ENCODE measurements at places on chromosomes 2 and 18.

- no peak for DNase-seq
Observed at GRCh38 chr2:239283961-239284795, 116.6 kb downstream of the HDAC4 start.

- DNase-seq = no peak
Observed at GRCh38 chr2:157903151-157903550, 27.0 kb upstream of the ACVR1 start.

- no peak for DNase-seq
Observed at GRCh38 chr2:72794572-72794971, 31.3 kb downstream of the EXOC6B start.

- no peak for DNase-seq
Observed at GRCh38 chr2:46470114-46470628, 9.2 kb upstream of the TMEM247 start.

DNA sequence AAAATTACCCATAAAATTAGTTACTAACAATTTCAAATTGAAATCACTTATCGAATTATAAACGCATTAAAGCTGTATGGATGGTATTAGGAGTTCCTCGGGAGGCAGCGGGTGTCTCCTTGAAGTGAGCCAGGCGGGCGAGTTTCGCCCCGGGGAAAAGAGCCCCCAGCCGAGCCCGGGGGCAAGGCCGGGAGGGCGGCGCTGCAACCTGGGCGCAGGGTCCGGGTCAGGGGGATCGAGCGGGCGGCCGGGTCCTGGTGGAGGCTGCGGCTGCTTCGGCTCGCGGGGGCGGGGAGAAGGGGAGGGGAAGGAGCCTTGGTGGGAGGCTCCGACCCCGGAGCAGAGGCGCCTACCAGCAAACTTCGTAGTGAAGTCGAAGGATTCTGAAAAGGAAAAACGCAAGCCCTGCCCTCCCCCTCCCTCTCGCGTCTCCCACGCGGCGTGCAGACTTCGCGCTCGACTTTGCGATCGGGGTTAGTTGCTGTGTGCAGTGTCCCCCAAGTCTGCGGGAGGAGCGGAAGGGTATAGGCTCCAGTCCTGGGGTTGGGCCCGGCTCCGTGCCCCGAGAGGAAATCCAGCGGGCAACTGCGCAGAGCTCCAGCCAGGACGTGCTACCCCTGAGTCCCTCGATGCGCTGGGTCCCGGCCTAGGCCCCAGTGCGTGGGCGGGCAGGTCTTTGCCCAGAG lies 140.8 kb downstream of the MEIS1 start:
- no peak for DNase-seq

- DNase-seq = no peak
Observed at GRCh38 chr2:153770359-153770991, 101.2 kb upstream of the GALNT13 start.

- DNase-seq = no peak
Observed at GRCh38 chr2:138841459-138841858, 61.3 kb upstream of the NXPH2 start.

DNA sequence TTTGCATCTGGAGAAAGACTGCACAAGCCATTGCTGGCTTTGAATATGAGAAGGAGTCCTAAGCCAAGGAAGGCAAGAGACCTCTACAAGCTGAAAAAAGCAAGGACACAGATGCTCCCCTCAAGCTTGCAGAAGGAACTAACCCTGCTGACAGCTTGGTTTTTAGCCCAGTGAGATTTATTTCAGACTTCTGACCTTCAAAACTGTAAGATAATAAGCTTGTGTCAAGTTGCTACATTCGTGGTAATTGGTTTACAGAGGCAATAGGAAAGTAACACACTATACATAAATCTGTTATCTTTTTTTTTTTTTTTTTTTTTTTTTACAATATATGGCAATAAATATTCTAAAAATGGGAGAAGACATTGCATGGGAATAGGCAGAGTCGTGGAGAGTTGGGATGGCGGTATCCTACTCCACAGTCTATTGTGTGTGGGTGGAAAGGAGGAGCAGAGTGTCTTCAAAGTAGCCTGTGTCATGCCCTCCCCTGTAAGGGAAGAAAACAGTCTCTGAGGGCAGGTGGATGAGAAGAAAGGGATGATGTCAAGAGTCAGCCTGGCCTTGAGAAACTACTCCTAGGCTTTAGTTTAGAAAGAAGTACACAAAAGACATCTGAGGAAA lies 196.9 kb downstream of the THSD7B start:
- no peak for DNase-seq

- no peak for DNase-seq
Observed at GRCh38 chr2:230942371-230942770, 17.3 kb upstream of the GPR55 start.

- DNase-seq = no peak
Observed at GRCh38 chr2:45255563-45255962, 246.3 kb upstream of the SIX2 start.

DNA sequence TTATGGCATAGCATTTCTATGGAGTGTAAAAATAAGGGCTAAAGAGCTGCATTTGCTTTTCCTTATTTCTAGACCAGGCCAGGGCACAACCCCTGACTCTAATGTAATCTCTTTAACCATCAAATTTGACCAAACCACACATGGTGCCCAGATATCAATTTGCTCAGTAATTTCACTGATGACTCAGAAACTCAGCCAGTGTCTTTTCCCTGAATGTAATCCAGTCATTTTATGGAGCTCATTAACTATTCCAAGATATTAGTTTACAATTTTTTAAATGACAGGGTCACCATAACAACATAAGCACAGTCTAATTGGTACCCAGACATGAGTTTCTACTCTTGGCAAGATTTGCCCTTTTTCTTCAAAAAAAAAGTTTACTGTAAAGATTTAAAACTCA lies 270.8 kb upstream of the AGAP1 start:
- no peak for DNase-seq

- DNase-seq = no peak
Observed at GRCh38 chr2:168811696-168812095, 9.3 kb downstream of the NOSTRIN start.

DNA sequence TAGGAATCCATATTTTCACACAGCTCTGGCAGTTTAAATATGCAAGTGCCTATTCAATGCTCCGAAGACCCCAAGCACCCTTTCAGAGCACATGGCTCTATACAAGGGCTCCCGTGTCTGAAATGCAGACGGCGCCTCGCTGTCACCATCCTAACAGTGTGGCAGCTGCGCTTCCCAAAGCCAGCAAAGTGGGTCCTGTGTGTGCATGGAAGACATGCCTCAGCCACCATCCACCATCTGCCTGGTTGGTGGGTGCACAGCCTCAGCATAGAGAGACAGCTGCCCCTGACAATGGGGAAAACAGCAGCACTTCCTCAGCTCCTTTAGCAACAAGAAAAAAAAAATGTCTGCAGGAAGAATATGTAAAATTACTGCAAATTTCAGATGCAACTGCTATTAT lies 218.1 kb downstream of the SP3 start:
- no peak for DNase-seq

DNA sequence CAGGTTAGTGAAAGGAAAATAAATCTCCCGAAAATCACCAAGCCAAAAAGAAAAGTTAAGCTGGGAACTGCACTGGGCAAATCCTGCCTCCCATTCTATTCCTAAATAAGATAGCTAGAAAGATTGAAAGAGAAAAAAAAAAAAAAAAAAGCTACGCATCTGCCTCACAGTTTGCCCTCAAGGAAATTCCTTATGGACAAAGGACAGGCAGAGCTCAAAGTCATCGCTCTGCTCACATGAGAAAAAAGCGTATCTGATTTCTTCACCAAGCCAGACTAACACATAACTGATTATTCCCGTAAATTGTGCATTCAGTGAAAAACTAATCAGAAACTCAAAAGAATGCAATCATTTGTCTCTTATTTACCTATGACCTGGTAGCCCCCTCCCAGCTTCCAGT lies 50.0 kb downstream of the PUM2 start:
- DNase-seq = no peak

GRCh38 chr2:45554742-45555140 lies 56.3 kb downstream of the SRBD1 start:
- no peak for DNase-seq

DNA sequence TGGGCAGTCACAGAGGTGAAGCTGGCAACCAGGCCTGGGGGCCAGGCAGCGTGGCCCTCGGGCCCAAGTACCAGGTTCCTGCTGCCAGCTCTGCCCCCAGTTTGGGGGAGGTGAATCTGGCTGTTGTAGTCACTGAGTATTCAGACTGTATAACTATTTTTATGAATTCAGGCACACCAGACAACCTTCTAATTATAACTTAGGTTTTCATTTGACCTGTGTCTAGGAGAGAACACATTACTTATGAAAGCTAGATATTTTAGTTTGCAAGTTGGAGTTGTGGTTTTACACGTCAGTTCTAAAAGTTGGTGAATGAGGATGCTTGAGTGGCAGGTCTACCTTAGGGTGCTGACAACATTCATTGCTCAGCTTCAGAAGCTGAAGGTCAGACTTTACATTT lies 71.7 kb downstream of the LIMS1 start:
- no peak for DNase-seq

- no peak for DNase-seq
Observed at GRCh38 chr2:13779996-13780395, 852.5 kb upstream of the LRATD1 start.

- no peak for DNase-seq
Observed at GRCh38 chr2:104787298-104788065, 66.4 kb upstream of the POU3F3 start.

- no peak for DNase-seq
Observed at GRCh38 chr18:50071397-50071796, 123.5 kb downstream of the MYO5B start.

- DNase-seq = no peak
Observed at GRCh38 chr2:82494739-82495138, 1964.3 kb downstream of the SUCLG1 start.

- peak; percentile 50 for DNase-seq
Observed at GRCh38 chr18:24322584-24323136, 75.0 kb downstream of the OSBPL1A start.

GRCh38 chr2:100667801-100668200 lies 105.0 kb downstream of the PDCL3 start:
- DNase-seq = no peak

DNA sequence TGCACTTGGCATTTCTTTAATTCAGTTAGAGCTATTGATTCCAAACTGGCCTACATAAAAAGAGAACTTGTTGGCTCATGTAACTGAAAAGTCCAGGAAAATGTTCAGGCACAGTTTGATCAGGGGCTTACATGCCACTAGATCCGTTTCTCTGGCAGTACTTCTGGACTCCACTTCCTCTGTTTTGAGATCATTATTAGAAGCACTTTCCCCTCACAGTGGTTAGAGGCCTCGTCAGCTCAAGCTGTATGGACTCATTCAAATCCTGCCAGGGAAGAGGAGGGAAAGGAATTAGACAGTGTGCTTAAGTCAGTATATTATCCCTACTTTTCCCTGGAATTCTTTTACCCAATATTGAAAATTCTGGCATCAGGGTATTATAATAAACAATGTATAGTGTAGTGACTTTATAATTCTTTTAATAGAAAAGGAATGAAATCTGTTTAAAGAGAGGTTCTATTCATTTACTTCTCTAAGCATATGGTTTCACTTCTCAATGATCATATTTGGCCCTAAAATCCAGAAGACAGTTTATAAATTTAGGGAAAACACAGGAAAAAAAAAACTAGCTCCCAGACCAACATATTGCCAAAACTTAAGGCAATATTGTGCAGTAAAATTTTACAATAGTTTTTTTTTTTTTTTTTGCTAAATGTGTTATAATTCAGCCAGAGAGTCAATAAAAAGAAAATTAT lies 92.0 kb downstream of the ARMC9 start:
- no peak for DNase-seq

Measured in fibroblast of skin of left quadriceps (primary cell).